NCI-H146 (cell line): ENCODE measurements at places on chromosomes 5 and 9.

DNA sequence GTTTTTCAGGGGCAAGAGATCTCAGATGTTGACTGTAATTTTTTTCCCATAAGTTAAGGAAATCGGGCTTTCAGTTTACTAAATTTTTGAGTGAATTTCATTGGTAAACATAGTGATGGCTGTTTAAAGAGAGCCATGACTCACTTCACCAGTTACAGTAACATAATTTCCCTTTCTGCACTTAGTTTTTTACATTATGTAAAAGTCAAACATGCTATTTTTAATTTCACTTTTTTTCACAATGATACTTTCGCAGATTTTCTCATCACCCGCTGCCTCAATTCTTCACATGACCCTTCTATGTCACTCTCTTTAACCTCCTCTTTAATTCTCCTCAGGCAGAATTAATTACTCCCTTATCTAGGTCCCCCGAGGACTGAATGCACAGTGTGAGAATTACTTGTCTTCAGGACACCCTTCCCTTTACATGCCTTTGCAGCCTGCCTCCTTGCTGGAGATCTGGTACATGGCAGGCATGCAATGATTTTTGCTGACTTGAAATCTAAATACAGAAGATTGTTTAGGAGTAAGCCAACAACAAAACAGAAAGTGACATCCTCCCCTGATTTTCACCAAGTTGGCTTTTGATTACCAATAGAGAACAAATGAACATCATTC, 217.5 kb upstream of the S1PR3 start:
- no peak for DNase-seq

GRCh38 chr5:69206528-69207190, 17.3 kb downstream of the CENPH start:
- DNase-seq: no peak

GRCh38 chr9:19085295-19085694, 17.4 kb downstream of the HAUS6 start:
- DNase-seq: peak; percentile 40

DNA sequence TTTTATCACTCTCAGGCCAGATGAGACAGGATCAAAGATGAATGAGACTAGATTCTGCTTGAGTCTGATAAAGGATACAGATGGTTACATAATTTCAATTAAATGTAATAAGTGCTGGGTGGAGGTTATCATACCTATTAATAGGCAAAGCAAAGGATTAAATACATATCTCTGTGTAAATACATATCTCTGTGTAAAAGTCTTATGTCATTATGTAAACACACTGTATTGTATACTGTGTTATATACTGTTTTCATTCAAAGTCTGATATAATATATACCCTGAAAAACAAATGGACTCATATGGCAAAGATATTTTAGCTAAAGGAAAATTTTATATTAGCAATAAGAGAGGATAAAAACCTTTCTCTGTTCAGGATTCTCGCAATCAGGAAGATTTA, 605.8 kb upstream of the PTGER4 start:
- no peak for DNase-seq

GRCh38 chr5:15474143-15474719, 25.7 kb upstream of the FBXL7 start:
- no peak for DNase-seq

DNA sequence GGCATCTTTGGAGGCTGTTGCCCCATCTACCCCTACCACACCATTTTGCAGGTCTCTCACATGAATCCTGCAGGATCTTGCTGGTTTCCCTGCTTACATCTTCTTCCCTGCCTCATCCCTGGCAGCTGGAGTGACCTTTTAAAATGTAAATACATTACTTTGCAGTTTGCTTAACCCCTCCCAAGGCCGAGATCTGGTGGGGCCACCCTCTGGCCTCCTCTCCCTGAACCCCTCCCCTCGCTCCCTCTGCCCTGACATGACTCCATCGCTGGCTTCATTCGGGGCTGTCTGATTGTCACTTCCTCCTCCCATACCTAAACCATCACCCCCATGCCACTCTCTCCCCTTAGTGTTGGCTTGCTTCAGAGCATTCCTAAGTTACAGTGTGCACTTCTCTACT, 12.6 kb upstream of the PALM2AKAP2 start:
- DNase-seq: no peak

DNA sequence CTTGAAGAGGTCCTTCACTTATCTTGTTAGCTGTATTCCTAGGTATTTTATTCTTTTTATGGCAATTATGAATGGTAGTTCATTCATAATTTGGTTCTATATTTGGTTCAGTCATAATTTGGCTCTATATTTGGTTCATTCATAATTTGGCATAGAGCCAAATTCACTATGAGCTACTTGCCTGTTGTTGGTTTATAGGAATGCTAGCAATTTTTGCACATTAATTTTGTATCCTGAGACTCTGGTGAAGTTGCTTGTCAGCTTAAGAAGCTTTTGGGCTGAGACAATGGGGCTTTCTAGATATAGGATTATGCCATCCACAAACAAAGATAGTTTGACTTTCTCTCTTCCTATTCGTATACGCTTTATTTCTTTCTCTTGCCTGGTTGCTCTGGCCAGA, 142.2 kb downstream of the PLCXD3 start:
- no peak for DNase-seq

- no peak for DNase-seq
Measured at GRCh38 chr5:79961716-79962574, 29.1 kb downstream of the MTX3 start.
